ENCODE measurements at places on chromosomes 11 and 22.

DNA sequence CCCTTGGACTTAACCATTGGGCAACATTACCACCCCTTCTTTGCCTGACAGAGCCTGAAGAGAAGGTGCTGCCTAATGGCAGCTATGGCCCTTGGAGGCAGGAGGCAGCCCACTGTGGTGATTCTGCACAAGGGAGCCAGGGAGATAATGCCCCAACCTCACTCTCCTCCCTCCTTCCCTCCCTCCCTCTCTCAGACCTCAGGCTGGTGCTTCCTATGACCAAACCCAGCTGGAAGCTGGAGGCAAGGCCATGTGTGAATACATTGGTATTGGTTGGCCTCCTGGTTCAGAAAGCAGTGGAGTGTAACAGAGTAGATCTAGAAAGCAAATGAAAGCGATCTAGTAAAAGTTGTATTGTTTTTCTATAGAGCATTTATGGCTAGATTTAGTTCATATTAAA is 233.1 kb downstream of the CSNK2A3 start:
- no peak for DNase-seq

- DNase-seq, result no peak
Observed at GRCh38 chr11:6197466-6198200, 1.4 kb upstream of the OR52W1 start.

GRCh38 chr11:14422052-14422813 is 63.2 kb upstream of the RRAS2 start:
- DNase-seq, result peak; percentile 63

DNA sequence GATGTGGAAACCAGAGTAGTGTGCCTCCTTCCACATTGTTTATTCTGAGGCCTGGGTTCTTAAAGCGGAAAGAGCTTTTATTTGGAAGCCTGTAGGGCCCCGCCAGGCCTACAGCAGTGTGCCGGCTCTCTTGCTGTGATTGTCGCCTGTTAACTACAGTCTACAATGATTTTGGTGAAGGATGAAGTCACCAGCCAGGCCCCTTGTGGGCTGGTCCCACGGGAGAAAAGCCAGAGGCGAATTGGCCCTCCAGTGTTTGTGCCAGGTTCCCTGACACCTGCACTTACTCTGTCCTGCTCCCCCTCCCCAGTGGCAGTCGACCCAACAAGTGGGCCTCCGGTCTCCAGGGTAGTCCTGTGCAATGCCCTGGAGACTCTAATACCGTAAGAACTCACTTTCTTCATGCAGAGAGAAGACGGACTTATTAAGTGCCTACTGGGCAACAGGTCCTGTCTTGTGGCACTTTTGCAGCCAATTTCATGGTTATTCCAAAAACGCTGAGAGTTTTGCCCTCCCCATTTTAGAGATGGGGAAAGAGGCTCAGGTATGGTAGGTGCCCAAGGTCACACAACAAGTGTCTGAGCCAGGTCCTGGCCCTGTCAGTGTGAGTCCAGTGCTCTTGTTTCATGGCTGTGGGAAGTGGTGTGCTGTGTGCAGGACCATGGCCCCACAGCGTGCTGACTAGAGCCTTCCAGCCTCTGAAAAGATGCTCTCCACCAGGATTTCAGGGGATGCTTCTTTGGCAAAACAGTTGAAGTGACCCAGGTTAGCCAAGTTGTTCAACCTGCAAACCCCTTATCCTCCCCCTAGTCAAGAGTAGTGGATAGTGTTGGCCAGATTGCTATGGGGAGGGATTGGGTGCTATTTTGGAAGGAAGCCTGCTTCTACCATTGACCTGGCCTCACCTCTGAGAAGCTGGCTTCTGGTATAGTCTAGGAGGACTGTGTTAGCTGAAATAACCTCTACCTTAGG is 1.4 kb downstream of the MICAL2 start:
- DNase-seq, result no peak

DNA sequence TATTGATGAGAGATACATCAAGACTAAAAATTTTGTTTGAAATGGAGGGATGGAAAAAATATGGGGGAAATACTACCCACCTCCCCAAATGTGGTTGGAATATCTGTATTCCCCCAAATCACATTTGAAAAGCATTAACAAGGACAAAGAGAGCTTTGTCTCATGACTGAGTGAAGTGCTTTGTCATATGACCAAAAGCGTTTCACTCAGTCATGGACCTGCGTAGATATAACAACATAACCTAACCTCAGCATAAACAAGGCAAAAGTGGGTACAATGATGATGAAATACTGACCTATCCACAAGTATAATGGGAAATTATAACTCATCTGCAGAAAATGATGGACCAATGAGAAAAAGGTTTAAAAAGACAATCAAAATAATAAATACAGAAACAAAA is 418.3 kb downstream of the TBC1D22A start:
- DNase-seq, result no peak

DNA sequence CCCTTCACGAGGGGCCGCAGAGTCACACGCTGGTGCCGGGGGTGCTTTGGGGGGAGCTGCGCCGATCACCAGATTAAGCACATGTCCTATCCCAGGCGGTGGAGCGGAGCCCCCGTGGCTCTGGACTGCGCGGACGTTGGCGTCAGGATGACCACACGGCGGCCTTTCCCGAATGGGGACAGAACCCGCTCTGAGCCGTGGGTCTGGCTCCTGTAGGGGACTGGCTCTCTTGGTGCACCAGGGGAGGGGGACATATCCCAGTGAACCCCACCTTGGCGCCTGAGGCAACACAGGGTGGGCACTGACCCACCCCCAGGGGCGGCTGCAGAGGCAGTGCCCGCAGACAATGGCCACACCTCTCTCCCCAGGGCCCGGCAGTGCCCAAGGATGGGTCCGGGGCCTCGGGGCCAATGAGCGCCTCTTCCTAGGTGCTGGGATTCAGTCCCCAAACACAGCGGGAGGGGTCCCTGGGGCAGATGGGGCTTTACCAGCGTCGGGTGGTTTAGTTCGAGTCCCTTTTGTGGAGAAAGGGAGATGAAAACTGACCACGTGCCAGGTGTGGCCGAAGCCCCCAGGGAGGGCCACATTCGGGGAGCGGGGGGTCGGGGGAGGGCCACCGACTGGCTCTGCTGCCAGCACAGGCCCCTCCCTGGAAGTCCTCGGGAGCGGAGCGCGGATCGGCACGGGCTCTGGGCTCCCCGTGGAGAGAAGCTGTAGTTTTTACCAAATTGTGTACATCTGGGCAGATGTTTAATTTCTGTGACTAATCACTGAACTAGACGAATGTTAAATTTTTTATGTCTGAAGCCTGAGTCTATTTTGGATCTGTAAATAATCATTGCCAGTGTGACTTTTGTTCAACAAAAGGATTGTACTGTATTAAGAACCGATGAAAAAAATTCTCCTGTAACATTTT is 58.9 kb downstream of the GRAMD4 start:
- no peak for DNase-seq

GRCh38 chr11:106789406-106789805 is 228.9 kb downstream of the GUCY1A2 start:
- no peak for DNase-seq

GRCh38 chr11:70076461-70076931 is 1.6 kb upstream of the ANO1 start:
- DNase-seq, result no peak

DNA sequence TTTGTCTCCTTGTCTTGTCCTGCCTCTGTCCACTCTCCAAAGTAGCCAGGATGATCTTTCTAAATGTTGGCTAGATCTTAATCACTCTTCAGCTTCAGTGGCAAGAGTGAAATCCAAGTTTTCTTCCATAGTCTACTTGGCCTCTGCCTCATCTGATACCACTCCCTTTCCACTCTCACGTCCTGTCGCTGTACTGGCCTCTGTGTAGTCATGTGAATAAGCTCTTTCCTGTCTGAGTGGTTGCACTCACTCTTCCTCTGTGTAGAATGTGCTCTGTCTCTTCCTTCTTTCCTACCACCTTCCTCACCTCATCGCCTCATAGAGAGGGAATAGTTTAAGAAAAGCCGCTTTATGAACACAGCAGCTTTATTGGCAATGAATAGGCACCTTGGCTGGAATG is 86.5 kb downstream of the WNT11 start:
- DNase-seq, result no peak

DNA sequence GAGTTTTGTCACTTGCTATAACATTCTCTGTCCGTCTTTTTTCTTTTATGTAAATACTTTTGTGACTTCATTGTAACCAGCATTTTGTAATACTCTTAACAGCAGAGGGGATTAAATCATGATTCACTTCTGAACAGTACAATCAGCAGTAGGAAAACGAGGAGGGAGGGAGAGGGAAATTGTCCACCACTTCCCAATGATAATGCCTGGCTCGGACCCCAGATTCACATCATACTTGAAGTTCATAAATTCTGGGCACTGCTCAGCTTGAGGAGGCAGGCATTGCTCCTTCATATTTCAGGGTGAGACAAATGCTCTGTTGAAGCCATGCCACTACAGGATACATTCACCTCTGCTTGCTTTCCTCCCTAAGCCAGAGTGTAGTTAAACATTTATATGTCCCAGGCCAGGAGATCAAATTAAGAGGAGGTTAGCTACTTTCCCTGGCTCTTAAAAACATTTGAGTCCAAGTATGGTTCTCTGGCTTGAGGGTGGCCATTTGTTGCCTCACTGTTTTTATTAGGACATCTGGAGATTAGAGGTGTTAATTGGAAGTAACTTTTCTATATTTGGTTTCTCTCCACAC is 129.0 kb upstream of the LDLRAD3 start:
- DNase-seq, result no peak

DNA sequence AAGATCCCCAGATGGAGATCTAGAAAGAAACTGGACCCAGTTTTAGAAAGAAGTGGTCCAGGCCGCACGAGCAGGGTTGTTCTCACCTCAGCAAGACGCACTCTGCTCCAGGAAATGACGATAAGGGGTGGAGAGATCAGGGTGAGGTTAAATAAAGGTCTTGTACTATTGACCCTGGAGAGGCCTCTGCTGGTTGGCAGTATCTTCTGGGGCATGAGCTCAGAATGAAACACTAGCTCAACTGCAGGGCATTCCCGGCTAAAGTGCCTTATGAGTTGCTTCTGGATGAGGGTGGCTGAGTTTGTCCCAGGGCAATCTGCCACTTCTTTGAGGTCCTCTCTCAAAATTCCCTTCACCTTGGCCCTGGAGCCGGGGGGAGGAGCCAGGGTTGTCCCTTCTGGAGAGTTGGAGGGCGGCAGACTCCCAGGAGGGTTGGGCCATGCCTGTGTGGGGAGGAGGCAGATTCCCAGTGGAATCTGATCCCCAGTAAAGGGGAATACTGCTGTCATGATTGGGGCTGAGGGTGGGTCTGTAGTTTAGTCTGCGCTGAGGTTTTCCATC is 10.9 kb downstream of the USP2 start:
- no peak for DNase-seq

DNA sequence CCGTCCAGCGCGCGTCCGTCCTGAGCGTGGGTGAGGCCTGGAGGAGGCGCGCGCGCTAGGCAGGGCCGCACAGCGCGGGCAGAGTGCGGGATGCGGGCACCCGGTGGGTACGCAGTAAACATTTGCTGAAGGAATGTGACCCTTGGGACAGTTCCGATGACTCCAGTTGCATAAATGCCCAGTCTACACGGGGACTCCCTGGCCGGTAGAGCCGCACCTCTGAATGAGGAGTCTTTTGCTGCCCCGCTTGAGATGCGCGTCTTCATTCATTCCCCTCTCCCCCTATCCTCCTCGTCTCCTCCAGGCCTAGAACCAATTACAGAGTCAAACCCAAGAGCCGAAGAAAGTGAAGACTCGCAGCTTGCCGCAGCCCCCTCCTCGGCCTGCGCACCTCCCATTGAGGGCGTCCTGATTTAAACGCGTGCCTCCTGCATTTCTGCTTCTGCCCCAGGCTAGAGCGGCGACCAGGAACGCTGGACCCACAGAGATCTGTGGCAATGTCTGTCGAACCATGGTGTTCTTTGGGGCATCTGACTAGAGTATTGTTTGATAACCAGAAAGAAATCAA is 729 bp upstream of the CHKB start:
- DNase-seq, result no peak

- DNase-seq, result no peak
Observed at GRCh38 chr22:21587803-21588611, 20.5 kb downstream of the UBE2L3 start.

DNA sequence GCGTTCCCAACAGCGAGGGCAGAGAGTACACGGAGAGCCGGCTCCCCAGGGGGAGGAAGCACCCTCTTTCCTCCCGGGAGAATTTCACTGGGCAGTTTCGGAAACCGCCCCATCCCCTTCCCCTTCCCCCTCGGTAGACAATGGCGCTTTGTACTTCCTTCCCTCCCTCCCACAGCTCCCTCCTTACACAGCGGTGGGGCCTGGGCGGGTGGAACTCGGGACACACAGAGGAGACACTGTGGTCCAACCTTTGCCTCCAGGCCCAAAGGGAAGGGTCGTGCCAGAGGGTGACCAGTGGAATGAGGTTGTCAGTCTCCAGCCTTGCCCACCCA is 4.3 kb downstream of the SMTN start:
- DNase-seq, result no peak

DNA sequence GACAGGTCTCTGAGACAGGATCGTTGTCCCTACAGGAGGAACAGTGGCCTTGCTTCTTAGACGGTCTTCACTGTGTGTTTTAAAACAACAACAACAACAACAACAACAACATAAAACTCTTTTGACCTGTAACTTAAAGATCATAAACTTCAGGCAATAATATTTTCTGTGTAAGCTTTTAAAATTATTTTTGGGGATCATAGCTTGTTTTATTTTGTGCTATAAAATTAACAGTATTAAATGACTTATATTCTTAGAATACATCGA is 13.8 kb upstream of the AIFM3 start:
- DNase-seq, result no peak

- DNase-seq, result no peak
Observed at GRCh38 chr11:70556884-70557741, 158.8 kb downstream of the CTTN start.

GRCh38 chr11:67497656-67498291 is 7.4 kb downstream of the PITPNM1 start:
- no peak for DNase-seq

- no peak for DNase-seq
Observed at GRCh38 chr11:3861683-3862082, 6.2 kb downstream of the STIM1 start.

DNA sequence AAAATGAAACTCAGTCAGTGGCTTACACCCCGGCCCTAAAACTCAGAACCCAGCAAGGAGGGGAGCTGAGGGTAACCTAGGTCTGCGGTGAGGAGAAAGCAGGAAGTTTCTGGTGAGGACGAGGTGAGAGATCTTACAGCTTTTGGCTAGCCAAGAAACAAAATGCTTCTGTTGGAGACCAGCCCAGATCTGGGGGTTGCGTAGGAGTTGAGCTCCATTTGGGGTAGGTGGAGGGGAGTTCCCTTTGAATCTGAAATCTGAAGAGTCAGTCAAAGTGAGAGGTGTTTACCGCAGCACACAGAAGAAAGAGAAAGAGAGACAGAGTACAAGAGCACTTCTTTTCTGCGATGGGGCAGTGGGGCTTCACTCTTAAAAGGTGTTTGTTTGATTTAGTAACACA is 29.6 kb downstream of the EHF start:
- no peak for DNase-seq

- DNase-seq, result no peak
Observed at GRCh38 chr11:134754521-134755198, 342.6 kb upstream of the B3GAT1 start.

- DNase-seq, result no peak
Observed at GRCh38 chr22:43191831-43192230, 4.9 kb upstream of the TTLL12 start.

DNA sequence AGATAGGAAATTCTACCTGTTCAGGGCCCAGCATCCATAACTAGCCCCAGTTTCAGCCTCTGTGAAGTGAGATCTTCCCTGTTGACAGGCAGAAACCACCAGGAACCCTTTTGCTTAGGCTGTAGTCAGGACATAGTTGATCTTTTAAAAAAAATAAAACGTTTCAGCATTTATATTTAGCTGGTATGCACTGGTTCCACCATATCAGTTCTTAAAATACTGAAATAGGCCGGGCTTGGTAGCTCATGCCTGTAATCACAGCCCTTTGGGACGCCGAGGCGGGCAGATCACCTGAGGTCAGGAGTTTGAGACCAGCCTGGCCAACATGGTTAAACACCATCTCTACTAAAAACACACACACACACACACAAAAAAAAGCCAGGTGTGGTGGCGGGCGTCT is 35.3 kb downstream of the GALNT18 start:
- DNase-seq, result no peak

All from thoracic aorta (tissue), 2 donors.